MM.1S (cell line): ENCODE measurements at places on chromosomes 1 and 21.

GRCh38 chr1:11940260-11940921 is 5.9 kb downstream of the PLOD1 start:
- no peak for DNase-seq

DNA sequence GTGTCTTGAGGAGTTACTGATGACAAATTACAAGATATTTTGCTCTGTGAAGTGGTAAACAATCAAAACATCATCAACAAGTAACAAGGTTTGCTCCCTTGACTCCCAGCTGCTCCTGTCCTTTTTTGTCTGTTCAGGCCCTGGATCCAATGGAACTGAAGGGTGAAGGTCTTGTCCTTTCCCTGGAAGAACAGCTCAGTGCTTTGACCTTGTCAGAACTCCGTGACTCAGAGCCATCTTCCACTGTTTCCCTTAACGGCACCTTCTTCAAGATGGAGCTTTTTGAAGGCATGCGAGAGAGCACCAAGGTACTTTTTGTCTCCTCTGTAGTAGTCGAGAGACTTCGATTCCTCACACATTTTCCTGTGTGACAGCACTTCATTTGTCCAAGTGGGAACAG is 29.0 kb downstream of the TRIM45 start:
- DNase-seq = no peak

DNA sequence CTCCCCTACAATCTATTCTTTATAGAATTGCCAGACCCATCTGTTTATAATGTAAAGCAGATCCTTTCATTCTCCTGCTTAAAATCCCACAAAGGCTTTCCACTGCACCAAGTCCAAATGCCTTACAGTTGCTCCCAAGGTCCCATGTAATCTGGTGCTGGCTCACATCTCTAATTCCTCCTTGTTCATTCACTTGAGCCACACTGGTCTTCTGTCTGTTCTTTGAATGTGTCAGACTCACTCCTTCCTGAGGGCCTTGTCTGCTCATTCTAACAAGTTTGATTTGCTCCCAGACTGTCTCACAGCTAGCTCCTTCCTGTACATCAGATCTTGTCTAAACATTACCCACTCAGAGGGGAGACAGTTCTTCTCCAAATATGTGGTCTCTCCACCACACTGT is 38.9 kb downstream of the ALG14 start:
- DNase-seq = no peak

GRCh38 chr21:39867198-39867650 is at the start of gene PCP4:
TSS of gene PCP4 (plus strand) at chr21:39867438. CDS start at chr21:39867502, 64 bp downstream.
- DNase-seq = peak; percentile 97

- DNase-seq = no peak
Measured at GRCh38 chr1:63743781-63744180, 30.0 kb upstream of the ROR1 start.

DNA sequence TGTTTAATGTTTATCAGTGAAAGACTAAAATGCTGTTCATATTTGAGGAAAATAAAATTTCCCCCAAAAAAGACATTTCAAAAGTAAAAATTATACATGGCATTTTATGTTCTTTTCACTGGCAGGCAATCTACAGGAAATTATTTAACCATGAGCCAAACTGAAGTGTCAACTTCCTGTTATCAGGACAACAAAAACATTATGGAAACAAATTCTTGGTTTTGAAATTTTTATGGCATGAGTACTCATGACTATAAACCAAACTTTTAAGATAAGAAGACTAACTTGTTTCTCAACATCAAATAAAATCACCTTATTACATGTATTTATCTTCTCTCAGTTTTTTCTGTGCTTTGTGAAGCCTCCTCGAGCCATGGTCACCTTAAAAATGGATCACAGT is 698.6 kb downstream of the LTN1 start:
- DNase-seq = no peak

DNA sequence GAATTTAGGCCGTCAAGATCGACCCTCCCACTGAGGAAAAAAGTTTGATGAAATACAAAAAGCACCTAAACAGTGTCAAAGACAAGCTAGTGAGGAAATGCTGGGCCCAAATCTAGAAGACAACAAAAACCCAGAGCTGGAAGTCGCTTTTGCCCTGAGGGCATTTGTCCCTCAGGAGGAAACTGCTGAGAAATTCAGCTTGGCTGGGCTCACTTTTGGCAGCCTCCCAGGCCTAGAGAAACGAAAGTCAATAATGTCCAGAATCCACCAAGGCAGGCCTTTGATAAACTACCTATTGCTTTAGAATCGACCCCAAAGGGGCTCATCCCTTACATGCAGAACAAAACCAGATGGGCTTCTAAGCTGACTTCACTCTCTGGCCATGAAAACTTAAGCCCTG is 38.9 kb downstream of the SYT2 start:
- DNase-seq = no peak
